ENCODE measurements at places on chromosomes 11 and 22.
A peak's percentile ranks its signal among the peaks of the same experiment; 100 is the strongest.

DNA sequence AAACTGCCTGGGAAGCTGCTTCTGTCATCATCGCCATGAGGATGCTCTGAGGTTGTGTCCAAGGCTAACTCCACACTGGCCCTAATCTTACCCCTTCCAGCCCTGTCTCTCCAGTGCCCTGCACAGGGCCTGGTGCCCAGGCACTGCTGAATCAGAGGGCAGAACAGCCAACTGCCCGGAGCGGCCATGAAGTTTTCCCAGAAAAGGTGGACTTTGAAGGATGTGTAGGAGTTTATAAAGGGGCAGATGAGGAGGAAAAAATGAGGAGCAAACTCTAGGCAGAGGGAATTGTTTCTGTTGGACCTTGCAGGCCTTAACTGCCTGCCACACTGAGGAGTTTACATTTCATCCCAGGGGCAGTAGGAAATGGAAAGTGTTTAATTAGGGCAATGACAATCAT, 39.4 kb upstream of the TCF20 start:
- DNase-seq, result no peak

GRCh38 chr11:126595560-126595959, 240.1 kb downstream of the ST3GAL4 start:
- DNase-seq, result no peak

DNA sequence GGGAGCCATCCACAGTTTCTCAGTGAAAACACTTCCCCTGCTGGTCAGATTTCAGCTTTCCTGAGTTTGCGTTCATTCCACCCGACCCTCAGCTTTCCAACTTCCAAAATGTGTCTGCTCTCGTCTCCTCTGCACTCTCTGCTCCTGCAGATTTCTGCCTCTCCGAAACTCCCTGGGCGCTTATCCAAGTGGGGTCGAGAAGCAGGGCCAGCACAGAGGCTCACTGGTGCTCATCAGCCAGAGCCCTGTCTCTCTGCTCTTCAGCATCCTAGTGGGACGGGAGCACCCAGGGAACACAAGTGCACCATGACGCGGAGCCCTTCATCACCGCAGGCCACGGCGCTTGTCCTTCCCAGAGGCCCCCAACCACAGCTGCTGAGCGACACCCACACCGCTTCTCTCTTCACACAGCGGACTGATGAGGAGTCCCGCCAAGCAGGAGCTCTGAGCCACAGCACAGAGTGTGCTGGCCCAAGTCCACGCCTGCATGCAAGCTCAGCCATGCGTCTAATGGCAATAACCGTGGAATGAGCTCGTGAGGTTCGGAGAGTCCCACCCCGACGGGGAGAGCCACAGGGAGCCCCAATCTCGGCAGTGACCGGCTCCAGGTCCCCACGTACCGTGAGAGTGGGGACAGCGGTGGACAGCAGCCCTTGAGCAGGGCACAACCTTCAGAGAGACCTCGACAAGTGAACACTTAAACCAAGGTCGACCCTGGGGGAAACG, 27.9 kb upstream of the MOB2 start:
- DNase-seq, result no peak

DNA sequence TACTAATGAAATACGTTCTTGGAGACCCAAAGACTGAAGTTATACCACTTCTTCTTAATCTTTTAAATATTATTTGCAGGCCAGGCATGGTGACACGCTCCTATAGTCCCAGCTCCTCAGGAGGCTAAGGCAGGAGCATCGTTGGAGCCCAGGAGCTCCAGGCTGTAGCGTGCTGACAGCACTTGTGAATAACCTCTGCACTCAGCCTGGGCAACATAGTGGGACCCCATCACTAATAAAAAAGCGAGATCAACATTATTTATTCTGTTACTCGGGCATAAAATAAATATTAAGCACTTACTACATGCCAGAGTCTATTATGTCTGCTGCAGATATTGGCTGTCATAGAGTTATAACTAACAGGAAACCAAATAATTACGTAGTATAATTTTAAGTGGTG, 720 bp upstream of the MED17 start:
- no peak for DNase-seq

DNA sequence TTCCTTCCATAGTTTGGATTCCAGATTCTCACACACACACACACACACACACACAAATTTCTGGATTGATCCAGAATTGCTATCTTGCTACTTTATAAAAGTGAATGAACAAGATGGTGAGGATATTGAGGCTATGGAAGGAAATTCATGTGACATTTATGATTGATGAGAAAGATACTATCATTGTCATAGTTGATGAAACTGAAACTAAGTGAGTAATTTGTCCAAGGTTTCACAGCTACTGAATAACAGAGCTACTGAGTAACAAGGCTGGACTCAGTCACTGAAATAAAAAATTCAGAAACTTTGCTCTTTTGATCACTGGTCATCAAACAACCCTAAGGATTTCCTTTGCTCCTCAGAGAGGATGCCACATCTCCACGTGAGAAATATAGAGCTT, 16.2 kb downstream of the OR5D16 start:
- DNase-seq, result no peak

GRCh38 chr22:19912271-19912999, 29.1 kb upstream of the COMT start:
- no peak for DNase-seq

- DNase-seq, result peak; percentile 15
These were observed 44.2 kb downstream of the LMO1 start for GRCh38 chr11:8219257-8220021.

- no peak for DNase-seq
These were observed 4.5 kb downstream of the GSTT2 start for GRCh38 chr22:23984430-23984829.

GRCh38 chr22:38540701-38541100, 29.3 kb downstream of the DMC1 start:
- DNase-seq, result no peak

DNA sequence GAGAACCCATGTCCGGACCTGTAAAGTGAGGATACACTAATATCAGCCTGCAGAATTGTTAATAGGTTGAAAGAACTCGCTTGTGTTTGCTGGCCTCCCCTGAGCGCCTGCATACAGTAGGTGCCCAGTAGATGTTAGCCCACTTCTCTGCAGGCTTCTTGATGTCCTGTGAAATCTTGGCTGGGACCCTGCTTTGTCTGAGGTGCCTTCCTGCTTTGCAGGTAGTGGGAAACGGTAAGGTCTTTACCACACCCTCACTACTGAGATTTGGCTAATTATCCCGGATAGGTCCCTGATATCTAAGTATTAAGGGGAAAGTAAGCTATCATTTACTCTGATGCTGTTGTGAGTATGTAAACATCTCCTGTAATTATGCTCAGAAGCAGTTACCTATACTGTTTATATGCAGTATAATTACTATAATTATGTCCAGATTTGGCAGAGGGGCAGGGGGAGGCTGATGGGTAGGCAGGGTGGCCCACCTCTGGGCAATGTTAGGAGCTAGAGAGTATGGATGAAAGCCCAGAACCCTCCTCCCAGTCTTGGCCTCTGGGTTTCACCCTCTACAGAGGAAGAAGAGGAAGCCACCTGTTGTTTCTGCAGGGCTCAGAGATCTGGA, 1.2 kb upstream of the ARRB1 start:
- DNase-seq, result no peak
